ENCODE measurements at places on chromosomes 12 and 14.

- no peak for DNase-seq
These were observed 57.1 kb downstream of the GALC start for GRCh38 chr14:87935886-87936285.

DNA sequence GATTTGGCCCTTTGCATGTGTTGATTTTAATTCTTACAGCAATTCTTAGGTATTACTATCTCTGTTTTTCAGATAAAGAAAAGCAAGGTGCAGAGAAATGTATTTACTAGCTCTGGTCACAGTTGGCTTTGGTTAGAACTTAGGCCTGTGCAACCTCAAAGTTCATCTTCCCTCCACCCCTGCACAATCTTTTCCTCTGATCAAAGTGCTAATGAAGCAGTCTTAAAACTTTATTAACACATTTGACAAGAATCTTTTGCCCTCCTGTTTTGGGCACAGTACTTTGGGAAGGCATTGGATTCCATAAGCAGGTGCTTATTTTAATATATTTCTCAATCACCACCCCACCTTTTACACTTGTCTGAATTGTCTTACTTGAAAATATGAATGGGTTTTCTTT, 2.7 kb downstream of the IRAK4 start:
- DNase-seq = no peak

GRCh38 chr12:13187399-13187798, 9.1 kb upstream of the EMP1 start:
- no peak for DNase-seq

DNA sequence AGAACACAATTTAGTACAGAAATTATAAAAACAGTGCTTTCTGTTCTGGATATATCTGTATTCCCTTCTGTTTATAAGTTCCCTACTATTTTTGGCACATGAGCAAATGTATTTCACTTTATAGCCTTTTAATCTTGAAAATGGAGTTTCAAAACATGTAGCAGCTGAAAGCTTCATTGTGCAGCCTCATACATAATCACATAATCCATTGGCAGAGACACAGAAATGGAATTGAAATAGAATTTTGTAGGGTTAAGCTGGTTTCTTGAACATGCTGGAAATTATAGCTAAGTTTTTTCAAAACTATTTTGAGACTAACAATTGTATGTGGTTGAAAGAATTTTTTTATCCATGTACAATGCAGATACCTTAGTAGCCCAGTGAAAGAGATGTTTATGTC, 614.3 kb upstream of the MDGA2 start:
- DNase-seq = no peak

DNA sequence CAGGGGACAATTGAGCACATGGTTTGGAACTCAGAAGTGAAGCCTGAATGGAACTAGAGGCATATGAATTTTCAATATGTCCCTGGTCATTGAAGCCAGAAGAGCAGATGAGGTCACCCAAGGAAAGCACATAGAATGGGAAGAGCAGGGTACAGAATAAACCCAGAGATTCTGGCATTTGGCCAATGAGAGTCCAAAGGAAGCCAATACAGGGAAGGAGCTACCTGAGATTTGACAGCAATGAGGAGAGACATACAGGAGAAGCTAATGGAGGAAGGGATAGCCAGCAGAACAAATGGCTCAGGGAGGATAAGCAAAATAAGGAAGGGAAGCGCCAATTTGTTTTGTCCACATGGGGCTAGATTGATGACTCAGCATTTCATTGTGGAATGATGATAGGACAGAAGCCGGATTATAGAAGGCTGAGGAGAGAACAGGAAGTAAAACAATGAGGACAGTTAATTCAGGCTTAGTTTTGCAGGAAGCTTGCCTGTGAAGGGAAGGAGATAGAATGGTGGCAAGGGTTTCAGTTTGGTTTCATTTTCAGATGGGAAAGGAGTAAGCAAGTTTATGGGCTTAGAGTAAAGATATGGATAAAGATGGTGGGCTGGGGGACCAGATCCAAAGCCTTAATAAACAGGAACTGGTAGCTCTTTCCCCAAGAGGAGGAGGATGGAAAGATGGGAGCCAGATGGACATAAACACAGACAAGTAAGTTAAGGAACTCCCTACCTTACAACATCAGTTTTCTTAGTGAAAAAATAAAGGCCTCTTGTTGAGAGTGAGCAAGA, 3.2 kb upstream of the SPTSSA start:
- DNase-seq = no peak

GRCh38 chr12:46547421-46548354, 175.1 kb upstream of the SLC38A2 start:
- no peak for DNase-seq

DNA sequence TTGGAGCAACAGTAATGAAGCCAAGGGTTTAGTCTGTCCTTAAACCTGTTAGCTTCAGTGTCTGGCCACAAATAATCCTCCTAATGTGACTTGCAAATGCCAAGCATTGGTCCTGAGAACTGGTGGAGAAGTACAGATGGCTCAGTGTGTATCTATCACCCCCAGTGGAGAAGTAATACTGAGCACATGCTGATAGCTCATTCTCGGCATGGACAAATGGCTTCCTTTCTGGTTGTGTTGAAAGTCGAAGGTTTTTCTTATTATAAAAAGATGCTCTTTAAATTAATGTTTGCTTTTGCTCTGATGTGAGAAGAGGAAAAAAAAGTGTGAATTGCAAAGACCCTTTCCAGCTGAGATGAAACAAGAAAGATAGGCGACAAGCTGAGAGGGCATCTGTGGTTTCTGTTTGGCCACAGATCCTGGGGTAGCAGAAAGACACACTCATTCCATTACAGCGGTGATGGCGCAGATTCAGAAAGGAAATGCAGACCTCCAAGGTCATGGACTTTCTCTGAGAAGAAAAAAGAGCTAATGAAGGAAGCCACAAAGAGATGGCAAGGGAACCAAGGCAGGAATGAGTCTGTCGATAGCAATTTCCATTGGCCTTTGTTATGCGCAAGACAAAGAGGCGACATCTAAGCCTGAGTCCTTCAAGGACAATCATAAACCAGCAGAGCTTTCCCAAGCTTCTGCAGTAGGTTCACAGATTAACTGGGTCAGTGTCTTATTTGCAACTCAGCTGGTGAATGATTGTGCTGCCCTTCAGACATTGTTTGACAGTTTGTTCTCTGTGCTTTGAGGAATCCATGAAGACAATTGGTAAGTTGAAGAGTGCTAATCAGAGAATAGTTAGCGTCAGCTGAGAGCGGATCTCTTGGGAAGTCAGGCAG, 155.5 kb upstream of the RGS6 start:
- no peak for DNase-seq

DNA sequence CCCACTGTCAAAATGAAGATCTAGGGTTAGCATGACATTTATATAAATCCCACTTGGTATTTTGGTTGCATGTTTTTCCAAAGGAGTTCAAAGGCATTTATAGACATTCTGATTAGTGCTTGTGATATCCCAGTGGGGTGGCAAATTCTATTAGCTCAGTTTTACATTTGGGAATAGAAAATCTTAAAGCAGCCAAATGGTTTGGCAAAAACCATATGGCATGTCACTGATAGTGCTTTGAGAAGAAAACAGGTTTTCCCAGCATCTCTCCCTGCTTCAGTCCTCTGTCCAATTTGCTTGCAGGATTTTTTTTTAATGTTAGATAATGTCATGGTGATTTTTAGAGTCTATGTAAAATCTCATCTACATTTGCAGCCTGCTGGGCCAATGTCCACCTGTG, 225.1 kb upstream of the DIO3 start:
- DNase-seq = no peak

- DNase-seq = no peak
These were observed 342.3 kb downstream of the FOXG1 start for GRCh38 chr14:29108908-29109307.

DNA sequence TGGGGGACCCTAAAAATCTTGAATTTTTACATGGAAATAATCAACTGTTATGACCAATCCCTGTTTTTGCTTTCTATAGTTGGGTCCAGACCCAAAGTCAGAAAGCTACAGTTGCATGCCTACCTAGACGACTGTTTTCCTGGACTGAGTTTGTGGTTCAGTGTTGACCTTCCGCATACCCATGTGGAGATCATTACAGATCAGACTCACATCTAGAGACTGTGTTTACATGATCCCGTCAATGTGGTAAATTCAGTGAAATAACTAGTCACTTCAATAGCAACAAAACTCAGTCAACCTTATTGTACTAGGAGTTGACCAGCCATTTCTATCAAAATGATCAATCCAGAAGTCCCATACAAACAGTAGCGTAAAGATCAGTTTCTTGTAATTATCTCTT, 257.6 kb downstream of the EGLN3 start:
- no peak for DNase-seq

DNA sequence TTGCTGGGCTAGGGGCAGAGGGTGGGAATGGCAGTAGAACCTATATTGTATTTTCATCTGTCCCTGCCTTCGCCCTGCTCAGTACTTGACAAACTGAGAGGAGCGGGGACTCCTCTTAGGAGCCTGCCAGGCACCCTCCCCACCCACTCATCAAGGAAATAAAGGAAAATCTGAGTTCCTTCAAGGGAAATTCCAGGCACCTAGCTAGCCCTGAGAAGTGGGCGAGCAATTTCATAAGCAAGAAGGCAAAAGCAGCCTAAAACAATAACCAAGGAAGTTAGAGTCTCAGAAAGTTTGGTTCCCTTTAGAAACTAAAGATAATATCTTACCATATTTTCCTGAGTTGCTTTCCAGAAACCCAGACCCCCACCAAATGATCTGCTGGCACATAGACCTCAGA, 10.6 kb upstream of the PLEKHD1 start:
- DNase-seq = no peak

- no peak for DNase-seq
These were observed 1.6 kb downstream of the RHOF start for GRCh38 chr12:121791671-121792551.

DNA sequence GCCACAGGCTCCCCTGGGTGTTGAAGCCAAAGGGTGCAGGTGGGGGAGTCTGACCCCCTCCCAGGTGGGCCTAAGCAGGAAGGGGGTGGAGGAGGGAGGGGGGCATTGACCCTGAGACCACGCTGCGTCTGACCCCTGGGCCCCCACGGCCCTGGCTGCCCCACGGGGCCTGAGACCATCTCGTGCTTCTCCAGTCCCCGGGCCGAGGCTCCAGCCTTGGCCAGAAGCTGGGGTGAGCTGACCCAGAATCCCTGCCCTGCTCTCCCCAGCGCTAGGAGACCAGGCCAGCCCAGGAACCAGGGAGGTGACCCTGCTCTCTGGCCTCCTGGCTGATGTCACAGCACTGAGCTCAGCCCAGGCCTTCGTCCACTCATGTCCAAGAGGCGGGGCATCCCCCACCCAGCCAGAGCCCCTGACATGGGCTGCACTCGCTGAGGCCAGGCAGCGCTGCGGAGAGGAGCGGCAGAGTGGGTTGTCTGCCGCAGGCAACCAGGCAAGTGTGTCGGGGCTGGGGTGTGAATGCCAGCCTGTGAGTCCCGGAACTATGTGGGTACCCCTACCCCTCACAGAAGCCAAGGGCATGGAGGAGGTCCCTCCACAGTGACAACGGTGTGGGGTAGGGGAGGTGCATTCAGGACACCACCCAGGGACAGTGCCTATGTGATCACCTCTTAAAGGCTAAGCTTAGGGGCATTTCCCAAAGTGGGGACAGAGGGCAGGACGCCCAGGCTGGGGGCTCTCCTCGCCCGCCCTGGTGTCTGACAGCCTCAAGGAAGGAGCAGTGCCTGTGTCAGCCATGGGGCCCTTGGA, 6.3 kb downstream of the TRMT61A start:
- no peak for DNase-seq

GRCh38 chr12:3123729-3124128, 46.5 kb downstream of the TSPAN9 start:
- DNase-seq = no peak

- DNase-seq = no peak
These were observed 3.3 kb upstream of the DAO start for GRCh38 chr12:108876550-108876949.

- no peak for DNase-seq
These were observed 48.6 kb upstream of the STAC3 start for GRCh38 chr12:57299514-57300016.

DNA sequence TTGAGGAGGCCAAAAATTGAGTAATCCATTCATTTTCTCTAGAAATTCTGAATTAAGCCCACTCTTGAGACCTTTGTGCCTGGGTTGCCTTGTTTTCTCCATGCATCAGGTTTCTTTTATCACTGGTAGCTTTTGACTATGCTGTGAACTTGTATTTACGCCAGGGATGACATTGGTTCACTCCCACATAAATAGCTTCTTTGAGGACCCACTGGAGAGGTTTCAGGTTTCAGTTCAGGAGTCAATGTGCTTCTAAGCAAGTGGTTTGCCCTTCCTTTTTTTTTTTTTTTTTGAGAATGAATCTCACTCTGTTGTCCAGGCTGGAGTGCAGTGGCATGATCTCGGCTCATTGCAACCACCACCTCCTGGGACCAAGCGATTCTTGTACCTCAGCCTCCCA, 10.2 kb upstream of the SLC17A8 start:
- no peak for DNase-seq

DNA sequence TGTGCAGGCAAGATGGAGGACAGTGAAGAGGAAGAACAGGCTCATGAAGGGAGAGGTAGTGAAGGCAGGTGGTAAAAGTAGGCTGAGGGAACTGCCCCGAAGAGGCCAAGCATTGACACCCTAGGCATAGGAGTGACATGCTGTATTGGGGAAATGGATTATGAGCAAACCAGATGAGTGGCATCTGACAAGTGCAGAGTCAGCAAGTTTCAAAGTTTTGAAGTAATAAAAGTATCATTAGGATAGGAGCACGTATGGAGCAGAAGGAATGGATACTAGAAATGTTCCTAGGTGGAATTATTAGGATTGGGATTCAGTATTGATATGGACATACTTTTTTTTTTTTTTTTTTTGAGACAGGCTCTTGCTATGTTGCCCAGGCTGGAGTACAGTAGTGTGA, 139.8 kb downstream of the SAMD4A start:
- DNase-seq = no peak

DNA sequence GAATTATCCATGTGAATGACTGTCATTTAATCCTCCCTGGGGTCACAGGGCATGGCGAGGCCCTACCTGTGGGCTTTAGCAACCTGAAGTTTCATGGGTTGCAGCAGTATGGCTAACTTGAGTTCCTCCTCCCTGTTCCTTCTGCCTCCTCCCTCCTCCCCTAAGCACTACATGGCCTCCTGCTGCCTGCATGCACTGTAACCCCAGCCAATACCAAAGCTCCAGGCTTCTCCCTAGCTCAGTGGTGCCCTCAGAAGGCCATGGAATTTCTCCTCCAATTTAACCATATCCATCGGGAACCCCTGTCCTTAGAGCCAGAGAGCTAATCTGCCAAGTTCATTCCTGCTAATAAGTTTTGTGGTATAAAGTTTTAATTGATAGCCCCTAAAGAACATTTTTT, 95.1 kb downstream of the NT5DC3 start:
- DNase-seq = no peak
